ENCODE measurements at places on chromosomes 2 and 18. TPM values are rescaled to one million over a fixed set of nuclear protein-coding genes. Genes with fewer than 3 reads are reported as not detected.

SLC23A3 gene
- total RNA-seq = 1.6 TPM

MYL1 gene
- not detected for total RNA-seq

ACOXL gene
- total RNA-seq = not detected

LONRF2 gene
- 0.13 TPM for total RNA-seq

FAM117B gene
- 1.5 TPM for total RNA-seq

C2orf78 gene
- not detected for total RNA-seq

SNX17 gene
- total RNA-seq = 136 TPM

EIF4E2 gene
- 156 TPM for total RNA-seq

EMX1 gene
- not detected for total RNA-seq

SGO2 gene
- total RNA-seq = 6.0 TPM

CFC1 gene
- total RNA-seq = not detected

WDR33 gene
- total RNA-seq = 22.3 TPM

EEF1B2 gene
- total RNA-seq = 933 TPM

SH3RF3 gene
- total RNA-seq = 6.3 TPM

LRRTM4 gene
- not detected for total RNA-seq

ANKRD29 gene
- 4.9 TPM for total RNA-seq

LMAN1 gene
- 181 TPM for total RNA-seq

XDH gene
- total RNA-seq = under 0.01 TPM

FAM110C gene
- total RNA-seq = under 0.01 TPM

FSHR gene
- not detected for total RNA-seq

LTBP1 gene
- total RNA-seq = 475 TPM

TET3 gene
- total RNA-seq = 2.4 TPM

PRSS56 gene
- total RNA-seq = not detected

MARCO gene
- not detected for total RNA-seq

CFAP65 gene
- total RNA-seq = not detected

TCF7L1 gene
- 2.0 TPM for total RNA-seq
